ENCODE measurements at places on chromosomes 12 and 14.

- peak; percentile 79 for DNase-seq
These were observed 529 bp downstream of the PHLDA1 start for GRCh38 chr12:76031081-76031413.

- no peak for DNase-seq
These were observed 198.1 kb downstream of the KCNH5 start for GRCh38 chr14:62847168-62847567.

DNA sequence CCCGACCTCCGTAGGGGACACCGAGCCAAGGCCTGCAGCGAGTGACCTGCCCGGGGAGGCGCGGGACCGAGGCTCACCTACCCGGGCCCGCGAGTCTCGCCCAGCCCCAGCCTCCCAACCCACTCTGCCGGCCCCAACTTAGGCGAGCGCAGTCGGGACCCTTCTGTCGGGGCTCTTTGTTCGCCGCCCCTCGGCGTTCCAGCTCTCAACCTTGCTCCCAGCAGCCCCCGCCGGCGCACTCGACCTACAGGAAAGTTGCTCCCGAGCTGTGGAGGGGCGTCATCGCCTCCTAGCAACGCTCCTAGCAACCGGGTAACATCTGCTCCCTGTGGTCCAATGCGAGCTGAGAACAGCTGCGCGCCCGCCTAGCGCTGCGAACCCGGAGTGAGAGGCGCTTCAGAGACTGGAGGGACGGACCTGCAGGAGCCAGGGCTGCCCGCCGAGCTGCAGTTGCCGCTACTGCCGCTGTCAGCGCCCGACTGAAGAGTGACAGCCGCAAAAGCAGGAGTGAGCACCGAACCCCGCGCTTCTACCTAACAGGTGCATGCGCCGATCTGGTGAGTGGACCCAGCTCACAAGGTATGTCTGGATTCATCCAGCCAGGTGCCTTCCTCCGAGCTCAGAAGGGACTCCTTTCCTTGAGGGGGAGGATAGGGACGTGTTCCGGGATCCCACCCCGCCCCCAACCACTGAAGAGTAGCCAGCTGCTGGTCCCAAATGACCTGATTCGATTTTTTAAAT, 355.0 kb downstream of the SNAPC1 start:
- peak; percentile 2 for DNase-seq

GRCh38 chr12:41026151-41026550, 162.0 kb upstream of the PDZRN4 start:
- DNase-seq = no peak

GRCh38 chr12:560691-561390, 101.1 kb downstream of the B4GALNT3 start:
- no peak for DNase-seq

- DNase-seq = no peak
These were observed 33.0 kb downstream of the P2RX2 start for GRCh38 chr12:132651444-132652100.

- no peak for DNase-seq
These were observed 286.6 kb upstream of the RGS6 start for GRCh38 chr14:71645656-71646055.

DNA sequence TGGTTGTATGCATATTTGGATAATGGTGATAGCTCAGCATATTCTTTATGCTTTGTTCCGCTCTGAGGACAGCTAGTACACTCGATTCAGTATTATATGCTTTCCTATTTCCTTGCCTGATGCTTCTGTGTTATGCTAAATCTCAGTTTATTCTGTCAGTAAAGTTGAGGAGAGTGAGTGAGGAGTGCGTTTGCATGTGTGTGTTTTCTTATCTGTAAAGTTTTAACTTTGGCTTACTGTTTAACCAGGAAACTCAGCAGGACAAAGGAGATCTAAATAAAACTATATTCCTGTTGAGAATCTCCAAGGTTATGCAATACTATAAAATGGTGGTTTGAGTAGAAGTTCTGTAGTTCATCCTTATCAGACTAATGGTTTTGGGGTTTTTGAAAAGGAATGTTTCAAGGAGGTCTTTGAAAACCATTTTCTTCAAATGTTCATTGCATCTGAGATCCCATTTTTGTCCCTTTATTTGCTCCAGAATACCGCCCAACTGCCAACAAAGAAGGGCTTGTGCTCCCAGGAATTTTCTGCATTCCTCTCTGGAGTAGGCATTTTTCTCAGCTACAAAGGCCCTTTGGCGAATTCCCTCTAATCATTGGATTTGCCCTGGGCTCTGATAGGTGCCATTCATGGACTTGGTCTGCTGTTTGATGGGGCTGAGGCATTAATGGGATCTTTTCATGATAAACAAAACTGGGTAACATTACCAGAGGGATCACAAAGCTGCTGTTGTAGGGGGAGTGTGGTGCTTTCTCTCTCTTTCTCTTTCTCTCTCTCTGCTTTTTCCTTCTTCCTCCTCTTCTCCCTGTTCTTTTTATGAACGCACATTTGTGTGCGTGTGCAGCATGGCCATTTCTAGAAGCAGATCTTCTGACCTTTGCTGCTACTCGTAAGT, 71.7 kb downstream of the HMGA2 start:
- DNase-seq = no peak

GRCh38 chr12:19547271-19547671, 108.0 kb downstream of the AEBP2 start:
- DNase-seq = no peak

DNA sequence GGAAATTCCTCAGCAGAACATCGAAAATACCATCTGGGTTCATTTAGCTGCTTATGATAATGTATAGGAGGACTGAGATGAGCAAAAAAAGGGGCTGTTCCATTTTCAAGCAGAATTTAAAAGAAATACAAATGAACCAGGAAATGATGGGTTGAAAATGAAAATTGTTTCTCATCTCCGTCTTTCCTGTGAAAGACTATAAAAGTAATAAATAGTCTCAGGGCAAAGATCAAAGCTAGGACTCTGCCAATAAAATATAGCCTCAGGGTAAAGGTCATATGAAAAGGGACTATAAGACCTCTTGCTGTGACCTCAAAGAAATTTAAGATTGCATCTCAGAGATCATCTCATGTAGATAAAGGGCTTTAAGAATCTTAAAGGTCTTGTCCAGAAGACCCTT, 478.0 kb downstream of the BTG1 start:
- no peak for DNase-seq

DNA sequence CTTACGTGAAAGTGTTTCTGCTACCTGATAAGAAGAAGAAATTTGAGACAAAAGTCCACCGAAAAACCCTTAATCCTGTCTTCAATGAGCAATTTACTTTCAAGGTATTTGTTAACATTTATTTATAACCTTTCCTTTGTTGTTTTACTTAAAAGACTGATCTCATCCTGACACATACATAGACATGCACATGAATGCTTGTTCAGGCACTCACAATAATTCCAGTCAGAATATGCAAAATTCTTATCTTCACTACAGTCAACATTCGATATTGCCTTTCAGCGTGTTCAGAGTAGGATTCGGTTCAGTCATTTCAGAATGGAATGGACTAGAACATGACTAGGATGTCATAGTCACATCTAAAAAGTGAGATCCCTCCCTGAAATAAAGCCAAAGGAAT, 394.6 kb downstream of the PAWR start:
- DNase-seq = no peak

Measured in erythroblast (primary cell).